ENCODE measurements at places on chromosomes 2 and 18.

GRCh38 chr2:27291865-27292264 lies 9.6 kb downstream of the TRIM54 start:
- DNase-seq = peak; percentile 28

DNA sequence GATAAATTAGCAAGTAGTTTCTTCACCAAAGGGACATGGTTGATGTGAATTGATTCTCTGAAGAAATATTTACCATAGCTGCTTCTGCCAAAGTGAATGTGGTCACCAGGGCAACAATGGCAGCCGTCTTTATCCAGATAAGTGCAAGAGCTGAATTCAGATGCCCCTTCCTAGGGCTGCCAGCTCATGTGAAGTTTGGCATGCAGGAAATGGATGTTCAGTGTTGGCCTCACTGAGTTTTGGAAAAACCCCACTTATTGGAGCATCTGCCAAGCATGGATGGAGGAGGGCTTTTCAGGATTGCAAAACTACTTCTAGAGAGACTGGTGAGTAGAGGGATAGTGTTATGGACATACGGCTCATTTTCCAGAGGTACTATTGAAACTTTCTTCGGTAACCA lies 80.8 kb downstream of the FMNL2 start:
- no peak for DNase-seq

DNA sequence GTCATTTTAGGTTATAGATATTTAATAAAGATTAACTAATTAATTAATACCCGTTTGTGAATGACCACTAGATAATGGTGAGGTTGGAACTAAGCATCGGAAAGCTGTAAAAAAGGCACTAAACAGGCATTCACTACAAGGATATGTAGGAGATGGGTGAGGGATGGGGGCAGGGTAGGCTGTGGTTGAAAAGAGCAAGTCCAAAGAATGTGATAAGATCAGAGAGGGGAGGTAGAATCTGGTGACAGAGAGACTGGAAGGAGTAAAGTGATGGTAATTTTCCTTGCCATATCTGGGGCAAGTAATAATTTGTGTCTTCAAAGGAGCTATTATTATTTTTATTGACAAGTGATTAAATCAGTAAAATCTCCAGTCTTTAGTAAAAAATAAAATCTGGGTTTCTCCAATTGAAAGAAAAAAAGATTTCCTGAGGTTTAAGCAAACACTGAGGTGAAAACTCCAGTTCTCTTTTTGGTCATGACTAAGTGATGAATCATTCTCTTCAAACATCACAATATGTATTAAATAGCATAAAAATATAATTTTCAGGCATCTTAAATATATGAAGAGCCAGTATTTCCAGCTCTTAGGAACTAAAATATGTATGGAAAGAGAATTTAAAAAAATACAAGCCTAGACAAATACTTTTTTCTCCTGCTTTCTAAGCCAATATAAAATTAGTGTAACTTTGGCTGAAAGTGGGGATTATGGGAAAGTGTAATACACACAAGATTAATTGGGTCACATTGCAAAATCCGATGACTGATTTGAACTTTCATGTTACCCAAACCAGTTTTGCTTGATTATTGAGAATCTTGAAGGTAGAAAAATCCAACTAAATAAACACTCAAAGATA lies 259.1 kb upstream of the RBMS1 start:
- no peak for DNase-seq

GRCh38 chr2:216335252-216335651 lies 37.0 kb downstream of the MARCHF4 start:
- DNase-seq = no peak

- no peak for DNase-seq
Measured at GRCh38 chr18:8839281-8839680, 133.9 kb downstream of the MTCL1 start.

DNA sequence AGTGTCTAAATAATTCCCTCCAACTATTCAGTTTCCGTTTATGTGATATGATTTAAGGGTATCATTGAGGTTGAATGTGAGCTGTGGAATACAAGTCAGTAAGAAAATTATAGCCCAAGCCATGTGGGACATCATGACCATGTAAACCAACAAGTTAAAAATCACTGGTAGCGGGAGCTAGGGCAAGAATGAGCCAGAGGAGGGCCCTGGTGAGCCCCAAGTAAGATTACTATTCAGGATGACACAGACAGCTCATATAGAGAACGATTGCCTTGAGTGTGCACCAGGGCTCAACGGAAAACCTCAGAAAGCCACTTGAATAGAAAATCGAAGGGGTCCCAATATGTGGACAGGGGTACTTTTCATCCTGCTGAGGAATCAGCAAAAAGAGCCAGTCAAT lies 87.8 kb upstream of the RBMS1 start:
- DNase-seq = no peak

DNA sequence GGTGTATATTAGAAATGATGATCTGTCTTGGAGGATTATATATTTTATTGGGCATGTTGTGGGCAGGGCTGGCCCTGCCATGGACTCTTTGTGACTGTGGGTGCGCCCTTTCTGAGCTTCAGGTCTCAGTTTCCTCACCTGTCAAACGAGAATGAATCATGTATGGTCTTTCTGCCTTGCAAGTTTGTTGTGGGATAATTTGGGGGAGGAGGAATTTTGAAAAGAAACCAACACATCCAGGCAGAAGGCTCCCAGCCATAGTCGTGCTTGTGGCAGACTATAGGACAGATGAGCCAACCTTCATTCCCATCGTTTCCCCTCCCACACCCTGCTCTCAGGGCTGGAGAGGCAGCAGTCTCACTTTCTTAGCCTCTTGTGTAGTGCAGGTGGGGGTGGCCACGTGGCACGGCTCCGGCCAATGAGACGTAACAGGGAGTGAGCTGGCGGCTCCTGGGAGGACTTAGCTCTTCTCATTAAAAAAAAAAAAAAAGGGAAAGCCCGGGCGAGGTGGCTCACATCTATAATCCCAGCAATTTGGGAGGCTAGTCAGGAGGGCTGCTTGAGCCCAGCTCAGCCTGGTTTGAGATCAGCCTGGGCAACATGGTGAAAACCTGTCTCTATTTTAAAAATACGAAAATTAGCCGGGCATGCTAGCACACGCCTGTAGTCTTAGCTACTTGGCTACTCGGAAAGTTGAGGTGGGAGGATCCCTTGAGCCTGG lies 63.1 kb downstream of the RHOB start:
- DNase-seq = peak; percentile 60

DNA sequence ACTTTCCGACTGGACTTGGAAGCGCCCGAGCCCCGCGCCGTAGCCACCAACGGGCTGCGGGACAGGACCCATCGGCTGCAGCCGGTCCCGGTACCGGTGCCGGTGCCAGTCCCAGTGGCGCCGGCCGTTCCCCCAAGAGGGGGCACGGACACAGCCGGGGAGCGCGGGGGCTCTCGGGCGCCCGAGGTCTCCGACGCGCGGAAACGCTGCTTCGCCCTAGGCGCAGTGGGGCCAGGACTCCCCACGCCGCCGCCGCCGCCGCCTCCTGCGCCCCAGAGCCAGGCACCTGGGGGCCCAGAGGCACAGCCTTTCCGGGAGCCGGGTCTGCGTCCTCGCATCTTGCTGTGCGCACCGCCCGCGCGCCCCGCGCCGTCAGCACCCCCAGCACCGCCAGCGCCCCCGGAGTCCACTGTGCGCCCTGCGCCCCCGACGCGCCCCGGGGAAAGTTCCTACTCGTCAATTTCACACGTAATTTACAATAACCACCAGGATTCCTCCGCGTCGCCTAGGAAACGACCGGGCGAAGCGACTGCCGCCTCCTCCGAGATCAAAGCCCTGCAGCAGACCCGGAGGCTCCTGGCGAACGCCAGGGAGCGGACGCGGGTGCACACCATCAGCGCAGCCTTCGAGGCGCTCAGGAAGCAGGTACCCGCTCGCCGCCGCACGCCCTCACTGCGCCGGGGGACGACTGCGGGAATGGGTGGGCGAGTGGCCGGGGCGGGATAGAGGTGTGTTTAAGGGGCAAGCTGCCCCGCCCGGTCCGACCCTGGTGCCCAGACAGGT lies 713 bp downstream of the ATOH8 start:
- DNase-seq = no peak

DNA sequence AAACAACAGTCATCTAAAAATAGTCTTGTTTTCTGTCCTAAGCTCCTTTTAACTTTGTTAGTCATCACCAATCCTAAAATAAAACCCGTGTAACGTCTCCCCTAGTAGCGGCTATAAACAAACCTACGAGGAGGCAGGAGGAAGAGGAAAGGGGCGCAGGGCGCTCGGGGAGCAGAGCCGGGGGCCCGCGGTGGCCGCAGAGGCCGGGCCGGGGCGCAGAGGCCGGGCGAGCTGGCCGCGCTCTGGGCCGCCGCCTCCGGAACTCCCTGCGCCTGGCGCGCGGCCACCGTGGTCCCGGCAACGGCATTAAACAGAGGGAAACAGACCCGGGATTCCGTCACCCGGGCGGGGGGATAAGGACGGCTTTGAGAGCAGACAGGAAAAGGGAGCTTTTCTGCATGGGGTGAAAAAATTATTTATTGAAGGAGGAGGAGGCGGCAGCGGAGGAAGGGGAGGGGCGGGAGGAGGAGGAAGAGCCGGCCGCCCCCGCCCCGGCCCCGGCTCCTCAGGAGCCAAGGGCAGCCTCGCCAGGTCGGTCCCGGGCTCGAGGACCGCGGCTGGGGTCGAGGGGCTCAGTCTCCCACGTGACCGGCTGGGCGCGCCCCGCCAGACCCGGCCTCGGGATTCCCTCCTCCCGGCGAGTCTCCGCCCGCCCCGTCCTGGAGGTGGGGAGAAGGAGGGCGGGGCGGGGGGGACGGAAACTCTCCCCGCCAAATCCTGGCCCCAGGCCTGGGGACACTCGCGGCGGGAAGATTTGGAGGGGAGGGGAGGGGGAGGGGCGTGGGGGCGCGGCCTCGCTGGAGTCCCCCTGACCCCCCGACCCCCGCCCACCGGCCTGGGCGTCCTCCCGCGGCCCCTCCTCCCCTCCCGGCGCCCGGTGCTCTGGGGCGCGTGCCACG lies 1.8 kb upstream of the NFATC1 start:
- peak; percentile 39 for DNase-seq

DNA sequence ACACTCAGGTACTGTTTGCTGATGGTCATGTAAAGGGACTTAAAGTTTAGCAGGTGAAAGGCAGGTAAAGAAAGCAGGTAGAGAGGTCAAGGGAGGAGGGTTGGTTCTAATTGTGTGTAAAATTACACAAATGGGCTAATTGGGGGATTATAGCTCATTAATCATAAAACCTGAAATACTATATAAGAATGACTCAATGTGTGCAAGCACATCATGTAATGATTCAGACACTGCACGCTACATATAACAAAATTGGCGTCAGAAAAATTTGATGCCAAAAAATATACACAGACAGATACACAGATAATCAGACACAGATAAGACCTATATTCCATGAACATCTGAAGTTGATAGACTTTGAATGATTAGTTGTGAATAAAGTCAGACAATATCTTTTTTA lies 120.7 kb upstream of the LMAN1 start:
- DNase-seq = no peak

DNA sequence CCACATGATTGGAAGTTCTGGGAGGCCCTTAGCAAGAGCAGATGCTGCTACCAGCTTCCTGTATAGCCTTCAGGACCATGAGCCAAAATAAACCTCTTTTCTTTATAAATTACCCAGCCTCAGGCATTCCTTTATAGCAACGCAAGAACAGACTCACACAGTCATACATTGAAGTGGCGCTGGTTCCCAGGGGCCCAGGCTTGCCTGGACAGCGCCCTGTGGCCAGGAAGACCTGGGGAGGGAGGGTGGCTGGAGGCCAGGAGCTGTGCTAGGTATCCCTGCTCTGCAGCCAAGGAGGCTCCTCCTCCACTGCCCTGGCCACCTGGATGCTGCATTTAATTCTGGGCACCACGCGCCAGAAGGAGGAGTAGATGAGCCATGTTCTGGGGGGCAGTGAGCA lies 98.1 kb downstream of the AGAP1 start:
- peak; percentile 75 for DNase-seq

DNA sequence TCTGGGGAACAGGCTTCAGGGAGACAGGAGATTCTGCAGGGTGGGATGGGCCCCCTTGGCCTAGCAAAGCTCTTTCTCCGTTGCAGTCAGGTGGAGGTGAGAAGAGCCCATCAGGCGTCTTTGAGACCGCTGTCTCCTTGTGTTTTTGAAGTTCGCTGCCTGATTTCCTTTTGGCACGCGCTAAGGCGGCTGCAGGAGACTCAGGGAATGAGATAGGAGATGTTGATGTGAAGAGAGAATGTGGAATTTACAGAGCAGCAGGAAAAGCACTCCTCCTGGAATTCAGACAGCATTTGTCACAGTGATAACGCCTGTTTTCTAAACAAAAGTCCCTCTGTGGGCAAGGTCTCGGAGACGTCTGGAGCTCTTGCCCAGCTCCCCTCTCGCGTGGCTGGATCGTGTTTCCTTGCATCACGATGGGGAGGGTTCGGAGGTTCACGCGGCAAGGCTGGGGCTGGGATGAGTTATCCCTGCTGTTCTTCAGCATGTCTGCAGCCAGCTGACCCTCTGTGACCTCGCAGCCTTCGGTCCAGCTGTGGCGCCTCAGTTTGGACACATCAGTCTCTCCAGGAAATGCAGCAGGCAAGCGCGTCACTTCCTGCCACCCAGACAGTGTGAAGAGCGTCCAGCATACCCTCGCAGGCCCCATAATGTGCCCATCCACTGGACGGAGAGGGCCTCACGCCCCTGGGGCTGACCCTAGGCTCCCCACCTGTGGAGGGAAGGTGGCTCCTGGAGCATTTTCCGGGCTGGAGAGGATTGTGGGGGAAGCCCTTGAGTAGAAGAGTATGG lies 30.2 kb downstream of the GLI2 start:
- no peak for DNase-seq

DNA sequence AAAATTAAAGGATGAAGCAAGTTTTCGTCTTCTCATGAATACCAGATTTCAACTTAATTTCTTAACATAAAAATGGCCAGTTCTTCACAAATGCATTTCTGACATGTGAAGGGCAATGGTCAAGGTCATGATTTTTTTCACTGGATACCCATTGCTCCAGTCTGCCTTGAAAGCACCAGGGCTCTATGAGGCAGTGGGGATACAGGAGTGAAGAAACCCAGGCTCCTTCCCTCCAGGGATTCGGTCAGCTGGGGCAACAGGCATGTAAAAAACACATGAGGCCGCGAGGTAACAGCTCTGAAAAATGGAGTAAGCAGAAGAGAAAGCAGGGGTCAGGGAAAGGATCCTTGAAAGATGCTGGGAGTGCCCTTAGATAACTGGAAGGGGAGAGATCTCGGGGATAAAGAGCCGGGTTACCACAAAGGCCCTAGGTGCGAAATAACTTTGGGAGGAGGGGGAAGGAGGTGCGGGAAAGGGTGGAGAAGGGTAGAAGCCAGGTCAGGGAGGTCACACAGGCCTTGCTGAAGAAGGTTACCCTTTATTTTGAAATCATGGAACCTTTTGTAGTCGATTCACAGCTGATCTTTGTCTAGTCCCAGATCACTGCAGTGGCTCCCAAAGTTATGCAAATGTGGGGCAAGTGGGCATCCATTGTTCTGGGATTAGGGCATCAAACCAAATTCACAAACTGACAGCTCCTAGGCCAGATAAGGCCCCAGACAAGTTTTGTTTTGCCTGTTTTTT lies 5.2 kb upstream of the SPRED2 start:
- no peak for DNase-seq

DNA sequence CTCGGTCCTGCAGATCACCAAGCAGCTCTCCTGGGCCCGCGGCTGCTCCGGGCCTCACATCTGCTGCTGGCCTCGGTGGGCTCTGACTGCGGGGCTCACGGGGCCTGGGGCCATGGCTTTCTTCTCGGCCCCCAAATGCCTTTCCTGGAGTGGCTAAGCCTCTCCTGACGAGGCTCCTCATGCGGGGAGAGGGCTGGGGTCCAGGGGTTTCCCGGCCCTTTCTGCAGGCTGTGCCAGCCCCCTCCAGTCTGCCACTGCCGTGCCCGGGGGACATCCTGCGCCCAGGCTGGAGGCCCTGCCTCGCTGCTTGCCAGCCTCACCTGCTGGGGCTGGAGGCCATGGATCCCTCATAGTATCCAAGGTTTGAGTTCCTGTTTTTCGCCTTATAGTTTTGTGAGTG lies 23.8 kb downstream of the PRELID3A start:
- no peak for DNase-seq

- DNase-seq = no peak
Measured at GRCh38 chr2:126154256-126154785, 501.6 kb upstream of the GYPC start.

All from cerebellar cortex (tissue), 1 donor.